ENCODE measurements at places on chromosomes 7 and 10. TPM values are rescaled to one million over a fixed set of nuclear protein-coding genes. Genes with fewer than 3 reads are reported as not detected.

DNA sequence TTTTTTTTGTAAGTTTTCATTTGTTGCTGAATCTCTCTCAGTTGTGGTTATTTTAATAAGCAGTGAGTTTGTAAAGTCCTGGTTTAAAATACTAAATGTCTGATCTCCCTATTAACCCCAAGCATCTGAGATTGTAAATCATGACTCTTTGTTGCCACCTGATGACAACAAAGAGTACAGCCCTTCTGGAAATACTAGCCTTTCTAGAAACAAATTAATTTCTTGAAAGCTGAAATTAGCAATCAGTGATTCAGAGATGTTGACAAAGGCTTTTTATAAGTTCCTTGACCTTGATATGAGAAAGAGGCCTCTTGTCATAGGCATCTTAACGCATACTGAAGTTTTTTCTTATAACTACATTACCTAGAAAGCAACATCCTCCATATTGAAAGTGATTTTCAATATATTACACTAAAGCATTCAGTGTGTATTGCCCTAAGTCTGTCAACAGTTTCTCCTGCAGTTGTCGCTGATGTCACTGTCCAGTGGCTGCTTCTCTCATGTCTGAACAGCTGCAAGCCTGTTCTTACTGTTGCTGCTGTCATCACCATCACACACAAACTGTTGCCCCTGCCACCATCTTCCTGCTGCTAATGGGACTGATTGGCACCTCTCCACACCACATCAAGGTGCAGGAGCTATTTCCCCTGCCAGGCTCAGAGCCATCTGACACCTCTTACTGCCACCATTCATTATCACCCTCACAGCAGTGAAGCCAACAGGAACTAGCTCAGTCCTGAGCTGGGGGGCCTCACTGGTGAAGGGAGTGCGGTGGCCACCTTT, 95.1 kb upstream of the LRGUK start:
- DNase-seq, result no peak

The TMEM26 gene
- under 0.01 TPM for total RNA-seq

DNA sequence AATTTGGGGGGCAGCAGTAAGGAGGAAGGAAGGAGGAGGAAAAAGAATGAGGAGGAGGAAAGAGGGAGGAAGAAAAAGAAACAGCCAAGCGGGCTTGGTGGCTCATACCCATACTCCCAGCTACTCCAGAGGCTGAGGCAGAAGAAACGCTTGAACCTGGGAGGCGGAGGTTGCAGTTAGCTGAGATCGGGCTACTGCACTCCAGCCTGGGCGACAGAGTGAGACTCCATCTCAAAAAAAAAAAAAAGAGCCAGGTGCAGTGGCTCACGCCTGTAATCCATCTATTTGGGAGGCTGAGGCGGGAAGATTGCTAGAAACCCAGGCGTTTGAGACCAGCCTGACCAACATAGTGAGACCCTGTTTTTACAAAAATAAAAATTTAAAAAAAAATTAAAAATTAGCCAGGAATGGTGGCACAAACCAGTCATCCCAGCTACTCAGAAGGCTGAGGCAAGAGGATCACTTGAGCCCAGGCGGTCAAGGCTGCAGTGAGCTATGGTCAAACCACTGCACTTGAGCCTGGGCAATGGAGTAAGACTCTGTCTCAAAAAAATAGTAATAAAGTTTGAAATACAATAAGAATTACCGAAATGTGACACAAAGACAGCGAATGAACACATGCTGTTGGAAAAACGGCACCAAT, 14.1 kb upstream of the CRCP start:
- DNase-seq, result no peak

GRCh38 chr7:74332373-74333176, 43.4 kb downstream of the CLIP2 start:
- no peak for DNase-seq

Measured in lung microvascular endothelial cell (primary cell).